ENCODE measurements at places on chromosomes 3 and 15.

DNA sequence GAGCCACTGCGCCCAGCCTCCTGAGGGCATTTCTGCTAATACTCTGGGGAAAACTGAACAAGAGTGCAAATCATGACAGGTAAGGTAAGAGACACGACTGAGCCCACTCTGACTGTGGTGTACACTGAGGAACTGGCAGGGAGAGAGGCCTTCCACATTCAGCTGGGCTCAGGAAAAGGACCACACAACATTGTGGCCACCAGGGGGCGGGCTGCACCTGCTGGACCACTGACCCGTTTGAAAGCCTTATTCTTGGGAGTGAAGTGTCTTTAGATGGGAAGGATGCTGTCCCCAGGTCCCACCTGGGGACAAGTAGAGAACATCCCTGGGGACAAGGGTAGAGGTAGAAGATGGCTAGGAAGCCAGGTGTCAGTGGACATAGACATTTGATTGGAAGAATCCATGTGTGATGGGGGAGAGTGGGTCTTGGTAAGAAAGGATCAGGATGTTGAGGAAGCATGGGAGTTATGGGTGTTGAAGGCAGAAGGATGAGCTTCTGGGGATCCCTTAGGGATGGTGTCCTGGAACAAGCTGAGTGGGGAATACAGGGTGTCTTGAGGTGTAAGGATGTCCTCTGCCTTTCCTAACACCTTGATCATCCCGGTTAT, 6.2 kb upstream of the CTDSPL start:
- DNase-seq: no peak

- no peak for DNase-seq
Measured at GRCh38 chr15:60073466-60073840, 69.3 kb downstream of the FOXB1 start.

GRCh38 chr3:184808021-184808420, 3.9 kb upstream of the VPS8 start:
- DNase-seq: no peak

- no peak for DNase-seq
Measured at GRCh38 chr3:5270666-5271371, 83.3 kb downstream of the EDEM1 start.

- no peak for DNase-seq
Measured at GRCh38 chr15:39200586-39200985, 380.3 kb upstream of the THBS1 start.

GRCh38 chr3:125116311-125117080, 60.7 kb upstream of the HEG1 start:
- no peak for DNase-seq

GRCh38 chr3:161793194-161793930, 296.8 kb downstream of the OTOL1 start:
- no peak for DNase-seq

DNA sequence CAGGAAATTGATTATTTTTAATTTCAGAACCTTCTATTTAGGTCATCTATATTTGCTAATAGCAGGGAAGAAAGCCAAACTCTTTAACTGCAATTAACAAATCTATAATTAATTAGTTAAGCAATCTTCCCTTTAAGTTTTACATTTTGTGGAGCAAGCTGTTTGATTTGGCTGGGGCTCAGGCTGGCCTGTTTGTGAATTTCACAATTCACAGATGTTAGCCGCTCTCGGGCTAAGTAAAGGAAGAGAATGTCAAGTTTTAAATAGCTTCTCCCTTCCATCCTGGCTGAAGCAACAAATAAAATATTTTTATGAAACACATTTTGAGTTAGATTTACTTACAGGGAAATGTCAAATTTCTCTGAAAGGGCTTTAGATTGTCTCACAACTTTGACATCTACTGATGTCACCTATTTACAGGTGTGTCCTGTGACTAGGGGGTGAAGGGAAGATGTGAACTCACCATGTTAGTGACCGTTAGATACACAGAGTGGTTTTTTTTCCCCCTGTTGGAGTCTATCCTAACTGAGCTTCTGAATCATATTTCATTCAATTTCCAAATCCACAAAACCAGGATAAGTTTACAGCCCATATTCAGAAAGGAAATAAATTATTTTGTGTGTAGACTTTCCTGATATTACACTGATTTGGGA, 1.3 kb upstream of the TP63 start:
- DNase-seq: no peak

GRCh38 chr3:177340243-177340830, 143.1 kb upstream of the TBL1XR1 start:
- no peak for DNase-seq

DNA sequence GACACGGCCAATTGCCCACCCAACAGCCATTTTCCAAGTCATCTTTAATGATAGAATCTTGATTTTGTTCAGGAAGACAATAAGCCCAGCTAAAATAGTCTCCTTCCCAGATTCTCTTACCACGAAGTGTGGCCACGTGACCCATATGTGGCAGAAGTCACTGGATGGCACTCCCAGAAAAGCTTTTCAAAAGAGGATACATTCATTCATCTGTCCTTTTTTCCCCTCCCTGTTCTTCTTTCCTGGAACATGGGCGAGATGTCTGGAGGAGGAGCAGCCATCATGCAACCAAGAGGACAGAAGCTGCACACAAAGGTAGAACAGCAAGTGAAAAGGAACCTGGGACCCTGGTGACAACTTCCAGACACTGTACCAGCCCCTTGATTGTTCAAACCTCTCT, 174.7 kb downstream of the UACA start:
- DNase-seq: no peak

- DNase-seq: no peak
Measured at GRCh38 chr15:46496491-46497115, 861.8 kb downstream of the SQOR start.

DNA sequence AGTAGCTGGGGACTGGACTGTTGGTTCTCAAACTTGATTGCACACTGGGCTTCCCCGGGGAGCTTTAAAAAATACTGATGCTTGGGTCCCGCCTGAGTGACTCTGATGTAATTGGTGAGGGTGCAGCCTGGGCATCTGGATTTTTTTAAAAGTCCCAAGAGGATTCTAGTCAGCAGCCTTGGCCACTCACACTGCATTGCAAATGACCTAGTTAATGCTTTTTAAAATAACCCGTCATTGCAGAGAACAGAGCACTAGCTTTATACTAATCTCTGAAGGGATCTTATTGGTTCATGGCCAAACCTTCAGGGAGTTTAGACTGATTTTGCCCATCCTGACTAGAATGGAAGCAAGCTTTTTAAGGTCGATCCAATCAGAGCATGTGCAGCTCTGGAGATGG, 310.6 kb upstream of the PROK2 start:
- no peak for DNase-seq

DNA sequence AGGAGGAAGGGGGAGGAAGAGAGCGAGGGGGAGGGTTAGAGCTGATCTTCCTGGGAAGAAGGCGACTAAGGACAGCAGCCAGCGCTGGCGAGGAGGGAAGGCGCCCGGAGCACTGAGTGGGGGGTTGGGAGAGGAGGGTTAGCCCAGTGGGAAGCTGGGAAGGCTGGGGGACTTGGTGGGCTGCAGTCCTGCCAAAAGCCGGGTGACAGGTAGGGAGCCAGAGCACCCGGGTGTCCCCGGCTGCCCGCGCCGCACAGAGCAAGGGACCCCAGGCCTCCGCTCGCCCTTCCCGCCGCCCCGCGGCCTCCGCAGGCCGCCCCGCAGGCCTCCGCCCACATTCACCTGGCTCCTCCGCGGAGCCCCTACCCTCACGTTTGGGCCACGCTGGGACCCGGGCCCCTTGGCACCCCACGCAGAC, 448 bp downstream of the SLC12A8 start:
- no peak for DNase-seq

GRCh38 chr3:12751571-12751970, 7.5 kb downstream of the TMEM40 start:
- DNase-seq: no peak

GRCh38 chr15:22974745-22975144, 5.4 kb downstream of the CYFIP1 start:
- no peak for DNase-seq

DNA sequence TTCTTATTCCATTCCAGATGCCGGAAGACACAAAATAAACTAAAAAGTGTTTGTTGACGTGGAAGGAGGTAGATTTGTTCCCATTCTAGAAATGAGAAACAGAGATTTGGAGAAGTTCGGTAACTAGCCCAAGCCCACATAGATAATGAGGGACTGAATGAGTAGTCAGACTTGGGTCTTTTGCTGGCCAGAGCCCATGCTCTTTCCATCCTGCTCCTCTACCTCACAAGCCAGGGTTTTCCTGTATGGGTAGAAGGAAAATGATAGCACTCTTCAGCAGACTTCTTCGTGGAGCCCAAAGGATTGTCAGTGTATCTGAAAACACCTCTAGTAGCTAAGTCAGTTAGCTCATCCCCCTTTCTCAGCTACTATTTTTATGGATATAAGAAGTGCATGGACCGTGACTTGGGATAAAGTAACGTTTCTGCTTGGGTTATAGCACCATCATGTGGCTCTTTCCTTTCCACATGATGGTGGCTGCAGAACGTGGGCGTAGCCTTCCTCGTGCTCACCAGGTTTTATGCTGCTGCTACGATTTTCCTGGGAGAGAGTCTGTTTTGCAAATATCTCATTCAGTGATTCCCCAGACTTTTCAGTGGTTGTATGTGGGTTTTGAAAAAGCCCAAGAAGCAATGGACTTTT, 84.6 kb downstream of the DGKG start:
- DNase-seq: no peak

GRCh38 chr3:36543276-36543997, 163.1 kb downstream of the STAC start:
- no peak for DNase-seq

DNA sequence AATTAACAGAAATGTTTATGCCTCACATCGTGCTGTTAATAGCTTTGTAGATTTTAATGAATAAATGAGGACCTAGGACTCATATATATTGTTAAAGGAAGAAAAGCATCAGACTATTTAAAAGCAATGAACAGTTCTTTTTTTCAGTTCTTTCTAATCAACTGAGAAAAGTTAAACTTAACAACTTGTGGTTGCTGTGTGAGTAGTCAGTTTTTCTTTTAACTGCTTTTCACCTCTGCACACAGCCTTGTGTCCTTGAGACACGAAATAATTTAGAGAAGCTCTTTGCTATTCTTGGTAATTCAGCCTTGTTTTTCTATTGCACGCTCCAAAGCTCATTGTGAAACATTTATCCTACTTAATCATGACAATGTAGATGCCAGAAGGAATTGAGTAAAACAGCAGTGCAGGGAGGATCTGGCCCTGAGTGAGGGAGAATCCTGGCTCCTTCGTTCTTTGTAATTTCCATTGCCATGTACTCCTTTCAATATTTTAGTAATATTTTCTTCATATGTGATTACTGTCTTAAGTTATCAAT, 499.0 kb downstream of the PYDC2 start:
- DNase-seq: no peak

- no peak for DNase-seq
Measured at GRCh38 chr3:45608885-45609284, 14.3 kb downstream of the LIMD1 start.

- no peak for DNase-seq
Measured at GRCh38 chr15:65333856-65334255, 29.4 kb downstream of the RNU5B-1 start.

GRCh38 chr3:11717768-11718636, 74.3 kb upstream of the VGLL4 start:
- no peak for DNase-seq

DNA sequence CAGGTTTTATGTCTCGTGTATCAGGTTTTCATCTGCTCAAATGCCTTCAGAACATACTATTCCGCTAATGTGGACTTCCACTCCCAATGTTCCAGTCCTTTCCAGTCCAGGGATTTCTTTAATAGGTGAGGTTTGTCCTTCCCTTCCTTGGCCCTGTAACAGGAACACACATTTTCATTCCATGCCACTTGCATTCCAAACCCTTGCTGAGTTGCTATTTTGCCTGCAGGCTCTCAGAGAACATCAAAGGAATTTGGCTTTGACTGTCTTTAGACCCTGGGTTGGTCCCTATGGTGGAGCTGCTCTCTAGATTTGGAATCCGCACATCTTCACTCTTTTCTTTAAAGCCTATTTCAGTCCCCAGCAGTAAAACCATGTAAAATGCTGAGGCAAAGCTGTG, 12.3 kb upstream of the ALCAM start:
- DNase-seq: no peak

GRCh38 chr3:34056181-34056910, 257.9 kb downstream of the PDCD6IP start:
- DNase-seq: no peak

- no peak for DNase-seq
Measured at GRCh38 chr3:116524453-116525210, 79.3 kb upstream of the LSAMP start.

DNA sequence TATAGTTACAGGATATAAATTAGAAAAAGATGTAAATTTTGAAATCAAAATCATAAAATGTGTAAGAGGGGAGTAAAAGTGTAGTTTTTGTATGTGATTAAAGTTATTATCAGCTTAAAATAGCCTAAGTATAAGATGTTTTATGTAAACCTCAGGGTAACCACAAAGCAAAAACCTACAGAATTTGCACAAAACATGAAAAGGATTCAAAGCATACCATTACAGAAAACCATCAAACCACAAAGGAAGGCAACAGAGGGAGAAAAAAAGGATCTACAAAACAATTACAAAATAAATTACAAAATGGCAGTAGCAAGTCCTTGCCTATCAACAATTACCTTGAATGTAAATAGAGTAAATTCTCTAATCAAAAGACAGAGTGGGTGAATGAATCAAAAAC, 36.7 kb upstream of the MYLK start:
- no peak for DNase-seq

DNA sequence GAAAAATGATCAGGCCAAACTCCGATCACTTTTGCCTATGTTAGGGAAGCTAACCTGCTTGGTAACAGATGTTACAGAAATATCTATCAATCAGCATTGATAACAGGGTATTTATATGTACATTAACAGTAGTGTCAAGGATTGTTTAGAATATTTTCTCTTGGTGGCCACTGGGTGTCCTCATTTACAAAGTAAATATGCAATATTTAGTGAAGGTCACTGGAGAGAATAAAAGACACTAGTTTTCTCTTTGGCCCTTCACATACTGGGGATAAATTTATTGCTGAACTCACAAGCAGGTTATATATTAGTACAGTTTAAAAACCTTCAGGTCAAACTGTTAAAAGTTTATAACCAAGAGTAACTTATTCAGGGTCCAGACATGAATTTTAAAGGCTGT, 69.0 kb downstream of the TIGIT start:
- no peak for DNase-seq

DNA sequence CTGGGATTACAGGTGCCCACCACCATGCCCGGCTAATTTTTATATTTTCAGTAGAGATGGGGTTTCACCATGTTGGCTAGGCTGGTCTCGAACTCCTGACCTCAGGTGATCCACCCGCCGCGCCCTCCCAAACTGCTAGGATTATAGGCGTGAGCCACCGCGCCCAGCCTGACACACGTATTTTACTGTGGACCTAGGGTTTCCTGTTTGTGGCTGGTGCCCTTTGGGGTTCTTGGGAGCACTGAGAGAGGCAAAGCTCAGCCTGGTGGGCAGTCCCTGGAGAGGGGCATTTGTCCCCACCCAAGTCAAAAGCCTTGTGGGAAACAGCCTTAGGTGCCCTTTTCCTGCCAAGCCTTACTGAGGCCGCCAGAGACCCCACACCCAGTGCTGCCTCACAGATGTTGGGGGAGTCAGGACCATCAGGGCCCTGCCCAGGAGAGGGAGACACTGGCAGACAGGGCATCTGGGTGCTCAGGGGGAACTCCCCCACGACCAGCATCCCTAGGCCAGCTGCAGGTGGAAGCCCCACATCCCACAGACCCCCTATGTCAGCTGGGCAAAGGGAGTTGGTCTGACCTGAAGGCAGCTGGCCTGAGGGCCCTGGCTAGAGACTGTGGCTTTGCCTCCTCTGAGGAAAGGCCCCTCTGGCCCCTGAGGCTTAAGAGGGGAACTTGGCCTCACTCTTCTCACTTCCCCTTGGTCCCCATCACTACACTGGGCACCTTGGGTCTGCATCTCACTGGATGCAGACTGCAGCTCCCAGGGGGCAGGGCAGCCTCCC, 35.1 kb downstream of the DNAH1 start:
- DNase-seq: no peak

- peak; percentile 31 for DNase-seq
Measured at GRCh38 chr3:107235928-107236315, 141.3 kb upstream of the CCDC54 start.
